ENCODE measurements at places on chromosomes 7 and 10.

DNA sequence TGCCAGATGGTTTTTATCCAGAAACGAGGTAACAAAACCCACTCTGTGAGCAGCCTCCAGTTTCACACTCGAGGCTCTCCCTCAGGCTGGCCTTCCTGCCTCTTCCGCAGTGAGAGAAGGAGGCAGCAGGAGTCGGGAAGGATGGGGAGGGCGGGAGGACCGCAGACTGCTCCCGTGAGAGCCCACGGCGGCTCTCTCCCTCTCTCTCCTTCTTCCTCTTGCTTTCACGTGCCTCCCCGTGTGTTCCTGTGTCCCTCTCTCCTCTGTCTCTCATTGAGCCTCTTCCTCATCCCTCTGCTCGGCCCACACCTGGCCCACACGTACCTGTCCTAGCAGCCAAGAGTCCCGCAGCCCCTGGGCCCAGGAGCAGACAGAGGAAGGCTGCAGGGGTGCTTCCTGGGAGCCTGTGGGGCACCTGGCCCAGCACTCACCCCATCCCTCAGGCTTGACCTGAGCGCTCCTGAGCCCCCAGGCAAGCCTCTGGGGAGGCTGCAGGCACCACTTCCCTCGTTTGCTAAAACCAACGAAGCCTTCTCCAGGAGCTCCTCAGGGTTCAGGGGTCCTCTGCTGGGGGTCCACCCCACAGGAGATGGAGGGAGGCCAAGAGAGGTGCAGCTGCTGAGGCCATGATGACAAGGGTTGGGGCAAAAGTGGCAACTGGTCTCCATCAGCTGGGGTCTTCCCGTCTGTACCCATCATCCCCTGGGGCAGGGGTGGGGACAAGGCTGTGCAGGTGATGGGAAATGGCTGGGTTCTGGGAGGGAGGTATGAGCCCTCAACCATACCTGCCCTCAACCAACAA is 13.6 kb downstream of the SPOCK2 start:
- DNase-seq = no peak

DNA sequence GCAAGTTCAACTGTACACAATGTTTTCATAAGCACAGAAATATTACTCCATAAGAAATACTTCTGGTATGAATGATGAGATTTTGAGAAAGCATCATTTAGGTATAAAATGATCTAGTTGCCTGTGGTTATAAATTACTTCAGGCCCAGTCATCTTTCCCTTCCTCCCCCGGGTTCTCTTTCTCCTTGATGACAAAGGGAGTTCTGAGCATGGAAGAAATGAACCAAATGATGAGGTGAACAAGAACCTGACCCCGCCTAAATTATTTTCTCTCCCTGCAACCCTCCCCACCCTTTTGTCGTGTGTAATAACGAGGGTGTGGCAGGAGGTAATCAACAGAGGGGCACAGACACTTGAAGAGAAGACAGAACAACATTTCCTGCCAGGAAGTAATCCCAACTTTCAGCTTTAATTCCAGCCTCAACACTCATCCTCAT is 319.6 kb upstream of the SP8 start:
- no peak for DNase-seq

DNA sequence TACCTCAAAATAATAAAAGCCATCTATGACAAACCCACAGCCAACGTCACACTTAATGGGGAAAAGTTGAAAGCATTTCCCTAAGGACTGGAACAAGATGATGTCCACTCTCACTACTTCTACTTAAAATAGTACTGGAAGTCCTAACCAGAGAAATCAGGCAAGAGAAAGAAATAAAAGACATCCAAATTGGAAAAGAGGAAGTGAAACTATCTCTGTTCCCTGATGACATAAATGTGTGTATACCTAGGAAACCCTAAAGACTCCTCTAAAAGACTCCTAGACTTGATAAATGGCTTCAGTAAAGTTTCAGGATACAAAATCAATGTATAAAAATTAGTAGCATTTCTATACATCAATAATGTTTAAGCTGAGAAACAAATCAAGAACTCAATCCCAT is 314.1 kb downstream of the WDR37 start:
- no peak for DNase-seq

DNA sequence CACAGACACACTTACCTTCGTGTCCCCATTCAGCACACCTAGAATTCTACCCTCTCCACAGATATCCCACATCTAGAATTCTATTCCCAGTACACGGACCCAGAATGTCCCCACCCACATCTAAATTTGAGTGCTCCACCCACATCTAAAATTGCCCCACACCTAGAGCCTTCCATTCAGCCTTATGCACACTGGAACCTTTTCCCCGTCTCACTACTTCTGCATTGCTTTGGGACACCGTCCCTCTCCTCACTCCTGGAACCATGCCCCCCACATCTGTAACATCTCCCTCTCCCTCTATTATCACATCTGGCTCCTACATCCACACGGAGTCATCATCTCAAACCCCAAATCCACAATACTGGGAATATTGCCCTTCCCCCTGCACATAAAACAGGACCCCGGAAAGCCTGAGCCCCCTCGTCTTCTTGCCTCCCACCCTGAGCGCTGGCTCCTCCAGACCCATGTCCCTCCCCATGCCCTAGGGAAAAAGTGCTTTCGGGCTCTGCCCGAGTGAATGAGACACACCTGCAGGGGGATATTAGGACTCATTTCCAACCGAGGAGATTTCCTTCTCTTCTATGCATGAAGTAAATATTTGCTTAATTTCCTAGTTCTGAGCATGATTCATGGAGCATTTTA is 125.8 kb upstream of the UNC5B start:
- no peak for DNase-seq

GRCh38 chr10:70312972-70313371 is 29.2 kb upstream of the NPFFR1 start:
- no peak for DNase-seq

DNA sequence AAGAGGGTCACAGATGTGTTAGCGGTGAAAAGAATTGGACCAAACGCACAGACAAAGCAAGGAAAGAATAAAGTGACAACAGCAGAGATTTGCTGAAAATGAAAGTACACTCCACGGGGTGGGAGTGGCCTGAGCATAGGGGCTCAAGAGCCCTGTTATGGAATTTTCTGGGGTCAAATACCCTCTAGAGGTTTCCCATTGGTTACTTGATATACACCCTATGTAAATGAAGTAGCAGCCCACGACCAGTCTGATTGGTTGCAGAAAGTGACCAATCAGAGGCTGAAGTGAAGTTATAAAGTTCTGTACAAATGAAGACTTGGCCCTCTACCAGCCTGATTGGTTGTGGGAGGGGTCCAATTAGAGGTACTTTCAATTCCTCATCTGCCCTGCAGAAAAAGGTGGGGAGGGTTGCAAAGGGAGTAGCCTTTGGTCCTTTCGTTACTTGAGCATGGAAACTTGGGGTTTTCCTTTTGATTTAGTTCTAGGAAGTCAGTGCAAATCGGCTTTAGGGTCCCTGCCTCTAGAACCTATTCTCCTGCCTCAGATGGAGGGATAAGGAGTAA is 125.6 kb upstream of the PRPS1L1 start:
- no peak for DNase-seq

- DNase-seq = no peak
Measured at GRCh38 chr7:80999771-81000170, 80.9 kb upstream of the SEMA3C start.

Data from stimulated activated CD4-positive, alpha-beta T cell treated with anti-CD3 and anti-CD28 coated beads, Interleukin-12 subunit alpha, Interleukin-12 subunit beta, amount 100 ng/mL, for 48 hours (primary cell).